ENCODE measurements at places on chromosomes 5 and 9.

DNA sequence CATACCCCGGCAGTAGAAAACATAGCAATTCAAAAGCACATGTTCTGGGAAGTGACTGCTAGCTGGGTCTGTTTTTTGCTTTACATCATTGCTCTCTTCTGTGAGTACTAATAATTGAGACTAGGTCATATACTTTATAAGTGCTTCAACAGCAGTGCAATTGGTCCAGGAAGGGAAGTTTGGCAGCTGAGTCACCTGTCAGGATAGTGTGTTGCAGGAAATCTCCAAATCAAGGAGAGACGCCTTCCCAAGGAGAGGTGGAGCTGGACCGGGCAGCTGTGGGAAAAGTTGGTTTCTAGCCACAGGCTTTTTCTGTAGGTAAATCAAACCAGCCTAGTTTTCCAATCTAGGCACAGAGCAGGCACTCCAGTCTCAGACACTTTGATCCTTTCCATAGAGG lies 330.1 kb downstream of the ENC1 start:
- DNase-seq: no peak

DNA sequence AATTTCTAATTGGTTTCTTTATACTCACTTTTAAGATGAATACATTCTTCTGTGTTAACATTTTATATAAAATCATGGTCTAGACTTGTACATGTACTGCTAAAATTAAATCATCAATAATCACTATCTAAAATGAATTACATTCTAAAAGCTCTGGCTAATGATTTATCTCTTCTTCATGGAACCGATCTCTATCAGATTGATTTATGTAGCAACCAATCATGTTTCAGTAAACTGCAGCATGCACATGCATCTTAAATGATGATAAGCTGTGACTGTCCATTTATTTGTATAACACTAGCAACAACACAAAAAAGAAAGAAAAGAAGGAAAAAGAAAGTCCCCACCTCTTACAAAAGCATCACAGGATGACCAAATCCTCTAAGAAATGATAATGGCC lies 669.2 kb downstream of the NR2F1-AS1 start:
- DNase-seq: no peak

DNA sequence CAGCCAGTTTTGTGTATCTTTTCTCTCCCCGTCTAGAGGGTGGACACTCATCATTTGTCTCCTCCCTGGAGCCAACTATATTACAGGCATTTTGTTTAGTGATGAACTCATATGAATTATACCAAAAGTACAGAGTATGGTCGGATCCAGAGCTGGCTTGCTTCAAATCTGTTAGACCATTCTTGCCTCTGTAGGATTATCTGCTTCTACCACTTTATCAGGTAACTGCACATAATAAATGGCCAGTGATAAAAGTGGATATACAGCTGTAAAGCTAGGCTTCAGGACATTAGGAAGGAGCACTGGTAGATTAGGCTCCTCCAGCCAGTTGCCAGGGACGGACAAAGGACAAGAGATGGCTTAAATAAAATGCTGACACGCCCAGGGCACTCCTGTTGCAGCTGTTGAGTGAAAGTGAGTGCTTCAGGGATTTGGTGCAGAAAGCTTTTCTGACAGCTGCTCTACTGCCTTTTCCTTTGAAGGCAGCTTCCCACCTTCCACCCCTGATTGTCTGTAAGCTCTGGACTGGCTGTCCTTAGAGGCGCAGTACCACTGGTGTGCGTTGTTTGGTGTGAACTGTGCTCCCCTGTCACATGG lies 259.2 kb downstream of the PDZD2 start:
- DNase-seq: no peak

GRCh38 chr5:44952376-44952775 lies 143.6 kb downstream of the MRPS30 start:
- DNase-seq: peak; percentile 22

DNA sequence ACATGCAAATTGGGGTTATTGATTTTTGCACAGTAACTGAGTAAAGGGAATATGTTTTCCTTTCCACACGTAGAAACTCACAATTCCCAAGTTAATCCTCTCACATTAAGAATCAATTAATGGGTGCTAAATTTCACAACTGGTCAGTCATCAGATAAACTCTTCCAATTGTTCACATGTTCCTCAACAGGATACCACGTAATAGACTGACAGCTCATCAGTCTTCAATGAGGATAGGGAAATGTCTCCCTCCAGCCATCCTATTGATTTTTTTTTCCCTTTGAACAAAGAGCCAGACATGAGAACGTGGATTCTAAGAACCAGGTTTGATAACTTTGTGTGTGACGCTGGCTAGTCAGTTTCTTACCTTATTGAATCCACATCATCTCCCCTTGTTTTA lies 768 bp upstream of the CER1 start:
- DNase-seq: no peak

- DNase-seq: no peak
Observed at GRCh38 chr5:77298146-77298545, 87.7 kb downstream of the PDE8B start.

- DNase-seq: no peak
Observed at GRCh38 chr9:98380065-98380681, 124.7 kb upstream of the TBC1D2 start.

- no peak for DNase-seq
Observed at GRCh38 chr5:59536875-59537274, 356.7 kb downstream of the PDE4D start.

DNA sequence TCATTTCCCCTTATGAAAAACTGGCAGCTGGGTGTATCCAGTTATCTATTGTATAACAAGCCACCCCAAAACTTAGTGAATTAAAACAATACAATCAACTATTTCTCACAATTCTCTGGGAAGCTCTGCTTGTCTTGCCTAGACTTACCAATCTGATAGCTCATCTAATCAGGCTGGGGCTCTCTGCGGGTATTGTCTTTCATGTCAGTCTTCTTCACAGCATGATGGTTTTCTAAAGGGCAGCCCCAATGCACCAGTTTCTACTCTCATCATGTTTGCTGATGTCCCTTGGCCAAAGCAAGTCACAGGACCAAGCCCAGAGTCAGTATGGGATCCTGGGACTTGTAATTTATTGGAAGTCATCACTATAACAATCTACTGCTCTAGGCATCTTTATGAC lies 433.5 kb downstream of the KIAA0825 start:
- no peak for DNase-seq

DNA sequence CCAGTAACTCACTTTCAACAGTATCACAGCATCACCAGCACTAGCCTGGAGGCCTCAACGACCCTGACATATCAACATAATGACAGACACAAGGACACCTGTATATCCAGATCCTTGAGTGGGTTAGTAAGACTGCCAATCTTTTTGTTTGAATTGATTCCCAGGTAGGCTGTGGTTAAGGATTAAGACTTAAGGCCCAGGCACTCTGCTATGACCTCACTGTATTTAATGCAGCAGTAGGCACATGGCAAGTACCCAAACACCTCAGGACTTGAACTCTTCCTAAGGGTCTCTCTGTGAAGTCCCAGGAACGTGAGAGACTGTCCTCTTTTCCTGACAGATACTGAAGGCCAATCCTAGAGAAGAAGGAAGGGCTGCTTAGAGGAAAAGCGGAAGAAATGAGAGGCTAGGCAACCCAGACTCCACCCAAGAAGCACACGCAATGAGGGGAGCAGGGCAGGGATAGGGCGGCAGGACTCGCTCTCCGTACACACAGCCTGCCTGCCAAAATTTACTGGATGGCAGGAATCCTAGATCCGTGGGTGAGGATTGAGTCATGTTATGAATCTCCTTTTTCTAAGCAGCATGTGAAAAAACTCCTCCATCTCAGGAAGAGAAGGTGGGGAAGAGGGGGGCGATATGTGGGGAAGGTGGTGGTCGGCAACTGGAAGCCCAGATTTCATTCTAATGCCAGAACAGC lies 93.4 kb downstream of the SIL1 start:
- DNase-seq: no peak

- DNase-seq: no peak
Observed at GRCh38 chr5:142981886-142982820, 212.0 kb downstream of the ARHGAP26 start.

- DNase-seq: no peak
Observed at GRCh38 chr9:87535817-87536539, 38.3 kb downstream of the DAPK1 start.

DNA sequence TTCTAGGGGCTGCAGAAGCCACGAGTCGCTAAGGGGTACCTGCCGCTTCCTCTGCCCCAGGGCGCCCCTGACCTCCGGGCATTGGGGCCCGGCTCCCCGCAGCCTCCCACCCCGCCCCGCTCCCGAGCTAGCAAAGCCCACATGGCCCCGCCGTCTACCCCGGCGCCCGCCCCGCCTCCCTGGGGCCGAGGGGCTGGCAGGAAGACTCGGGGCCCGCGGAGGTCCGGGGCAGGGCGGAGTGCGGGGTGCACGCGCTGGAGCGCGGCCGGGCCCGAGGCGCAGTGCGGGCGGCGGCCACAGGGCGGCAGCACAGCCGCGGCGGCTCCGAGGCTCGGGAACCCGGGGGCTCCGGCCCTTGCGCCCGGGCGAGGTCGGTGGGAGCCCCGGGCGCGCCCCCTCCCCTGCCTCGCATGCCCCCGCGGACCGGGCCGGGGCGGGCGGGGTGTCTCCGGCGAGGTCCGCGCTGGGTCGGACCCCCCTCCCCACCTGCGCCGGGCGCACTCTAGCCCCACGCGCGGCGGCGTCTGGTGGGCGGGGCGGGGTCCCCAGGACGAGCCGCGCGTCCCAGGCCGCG lies 6.7 kb downstream of the NRARP start:
- DNase-seq: no peak

GRCh38 chr9:135228345-135228982 lies 141.0 kb downstream of the OLFM1 start:
- DNase-seq: no peak

DNA sequence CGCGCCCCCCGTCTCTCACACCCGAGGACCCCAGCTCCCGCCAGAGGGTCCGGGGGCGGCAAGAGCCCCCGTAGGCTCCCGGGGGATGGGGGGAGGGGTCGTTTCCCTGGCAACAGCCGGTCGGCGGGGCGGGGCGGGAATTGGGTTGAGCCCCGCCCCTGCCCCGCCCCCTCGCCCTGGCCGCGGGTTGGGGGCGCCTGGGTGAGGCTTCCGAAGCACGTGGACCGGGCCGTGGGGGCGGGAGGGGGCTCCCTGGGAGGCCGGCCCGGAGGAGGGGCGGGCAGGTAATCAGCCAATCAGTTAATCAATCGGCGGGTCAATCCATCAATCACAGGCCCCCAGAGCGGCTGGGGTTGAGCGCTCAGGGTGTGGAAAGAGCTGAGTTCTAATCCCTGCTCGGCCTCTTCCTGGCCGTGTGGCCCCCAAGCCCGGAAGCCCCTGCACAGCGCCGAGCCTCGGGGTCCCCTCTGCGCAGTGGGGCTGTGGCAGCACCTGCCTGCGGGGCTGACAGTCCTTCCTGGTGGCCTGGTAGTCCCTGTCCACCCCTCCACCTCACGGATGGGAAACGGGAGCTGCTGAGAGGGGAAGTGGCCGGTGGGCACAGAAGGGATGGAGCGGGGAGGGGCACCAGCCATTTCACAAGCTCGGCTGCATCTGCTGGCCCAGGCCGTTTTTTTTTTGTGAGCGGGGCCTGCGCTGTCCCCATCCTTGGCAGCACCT lies 174.2 kb upstream of the IER5L start:
- no peak for DNase-seq

GRCh38 chr5:17113174-17113958 lies 104.1 kb upstream of the BASP1 start:
- DNase-seq: no peak

GRCh38 chr5:101370181-101370580 lies 467.1 kb upstream of the ST8SIA4 start:
- no peak for DNase-seq

DNA sequence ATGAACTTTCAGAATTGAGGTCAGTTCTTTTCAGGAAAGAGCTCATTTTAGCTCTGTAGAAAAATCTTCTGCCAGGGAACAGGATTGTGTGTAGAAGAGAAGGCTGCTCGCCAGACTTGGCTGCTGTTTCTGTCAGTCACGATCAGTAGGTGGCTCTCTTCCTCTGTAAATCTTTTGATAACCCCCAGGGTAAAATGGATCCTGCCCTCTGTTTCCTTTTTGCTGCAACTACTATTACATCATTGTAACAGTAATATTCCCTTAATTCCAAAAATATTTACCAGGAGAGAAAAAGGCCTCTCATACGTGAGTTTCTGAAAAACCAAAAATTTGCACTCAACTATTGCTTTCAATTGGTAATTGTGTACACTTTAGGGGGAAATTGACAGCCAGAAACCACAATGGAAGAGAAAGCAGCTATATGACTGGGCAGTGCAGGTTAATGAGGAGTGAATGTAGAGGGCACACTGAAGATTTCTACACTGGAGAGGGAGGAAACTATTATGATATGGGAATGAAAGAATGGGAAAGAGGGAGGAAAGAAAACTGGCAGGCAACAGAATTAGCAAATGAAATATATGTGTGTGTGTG lies 12.3 kb downstream of the IFNA21 start:
- peak; percentile 8 for DNase-seq

DNA sequence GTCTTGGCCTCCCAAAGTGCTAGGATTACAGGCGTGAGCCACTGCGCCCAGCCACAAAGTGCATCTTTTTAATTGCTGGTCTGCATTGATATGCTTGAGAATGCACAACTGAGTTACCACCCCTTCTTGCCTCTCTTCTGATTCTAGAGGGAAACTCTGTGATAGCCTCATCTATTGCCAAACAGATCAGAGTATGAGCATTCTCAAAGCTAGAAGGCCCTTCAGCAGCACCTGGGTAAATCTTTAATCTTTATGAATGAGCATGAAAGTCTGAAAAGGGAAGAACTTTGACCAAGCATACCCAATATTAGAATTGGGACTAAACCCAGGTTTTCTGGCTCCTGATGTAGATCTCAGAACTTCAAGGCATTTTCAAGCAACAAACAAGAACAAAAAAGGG lies 298.3 kb upstream of the TNC start:
- no peak for DNase-seq

DNA sequence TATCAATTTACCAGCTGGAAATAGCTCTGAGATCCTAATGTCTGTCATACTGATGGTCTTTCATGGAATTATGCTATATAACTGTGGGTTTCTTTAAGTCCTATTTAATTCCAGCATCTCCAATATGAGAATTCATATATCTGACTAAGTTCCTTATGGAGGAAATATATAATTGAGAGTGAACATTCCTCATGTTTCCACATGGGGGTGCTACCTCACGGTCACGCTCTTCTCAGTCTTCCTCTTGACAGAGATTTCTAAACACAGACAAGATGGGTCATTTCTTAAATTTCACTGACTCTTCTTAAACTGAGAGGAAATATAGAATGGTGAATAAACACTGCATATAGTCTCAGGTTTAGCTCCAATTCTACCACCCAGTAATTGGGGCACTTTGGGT lies 212.1 kb downstream of the SLF1 start:
- DNase-seq: no peak

DNA sequence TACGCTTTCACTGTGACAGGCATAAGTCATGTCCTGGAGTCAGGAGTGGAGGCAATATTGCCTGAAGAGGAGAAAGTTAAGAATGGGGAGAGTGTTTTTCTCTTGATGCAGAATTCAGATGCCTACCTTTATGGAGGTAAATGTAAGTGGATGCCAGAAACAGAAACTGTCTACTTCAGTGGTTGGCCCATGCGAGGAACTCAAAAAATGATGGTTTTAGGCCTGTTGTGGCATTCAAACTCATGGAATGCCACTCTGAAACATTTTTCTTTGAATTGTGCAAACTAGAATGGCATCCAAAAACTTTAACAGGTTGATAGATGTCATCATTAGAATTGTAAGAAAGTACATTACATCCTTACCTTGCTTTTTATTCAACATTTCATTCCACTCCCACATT lies 47.7 kb upstream of the NTRK2 start:
- no peak for DNase-seq
